ENCODE measurements at places on chromosomes 6 and 20. TPM values are rescaled to one million over a fixed set of nuclear protein-coding genes. Genes with fewer than 3 reads are reported as not detected.

The MDFI gene
- not detected for total RNA-seq

DNA sequence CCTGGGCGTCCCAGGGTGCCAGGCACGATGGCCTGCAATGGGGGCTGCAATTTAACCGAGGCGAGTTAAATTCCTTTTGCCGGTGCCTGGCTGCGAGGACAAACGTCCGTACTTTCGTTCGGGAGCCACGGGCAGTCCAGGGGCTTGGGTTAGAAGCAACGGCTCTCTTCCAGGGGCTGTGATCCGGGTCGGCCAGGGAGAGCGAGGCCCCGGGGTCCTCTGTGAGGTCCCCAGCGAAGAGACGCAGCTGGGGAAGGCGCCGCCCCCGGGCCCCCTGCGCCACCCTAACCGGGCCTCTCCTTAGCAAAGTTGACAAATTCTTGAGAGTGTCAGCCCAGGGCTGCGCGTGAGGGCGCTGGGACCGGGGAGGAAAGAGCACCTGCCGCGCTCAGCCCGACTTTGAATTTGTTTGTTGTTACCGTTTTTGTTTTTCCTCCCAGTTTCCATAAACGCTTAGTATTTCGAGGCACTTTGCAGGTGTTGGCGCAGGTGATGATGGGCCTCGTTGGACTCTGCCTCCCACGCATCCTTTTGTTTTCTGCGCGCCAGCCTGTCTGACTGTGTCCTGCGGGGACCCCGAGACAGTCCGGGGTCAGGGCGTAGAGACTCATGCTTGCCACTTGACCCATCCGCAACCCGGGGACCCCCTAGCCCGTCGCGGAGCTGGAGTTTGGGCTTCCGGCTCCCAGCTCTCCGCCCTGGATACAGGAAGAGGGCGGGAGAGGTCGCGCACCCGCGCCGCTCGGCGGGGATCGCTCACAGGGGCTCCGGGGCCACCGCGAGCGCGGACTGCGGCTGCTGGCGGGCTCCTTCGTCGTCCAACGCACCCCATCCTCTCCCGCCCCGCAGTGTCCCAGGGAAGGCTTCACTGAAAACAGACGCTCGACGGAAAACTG, 5.8 kb downstream of the OLIG3 start:
- DNase-seq: no peak

GRCh38 chr6:34146801-34147592, 1.1 kb upstream of the GRM4 start:
- no peak for DNase-seq

GRCh38 chr6:131096786-131097185, 33.7 kb upstream of the EPB41L2 start:
- no peak for DNase-seq

The POM121L2 gene
- not detected for total RNA-seq

DNA sequence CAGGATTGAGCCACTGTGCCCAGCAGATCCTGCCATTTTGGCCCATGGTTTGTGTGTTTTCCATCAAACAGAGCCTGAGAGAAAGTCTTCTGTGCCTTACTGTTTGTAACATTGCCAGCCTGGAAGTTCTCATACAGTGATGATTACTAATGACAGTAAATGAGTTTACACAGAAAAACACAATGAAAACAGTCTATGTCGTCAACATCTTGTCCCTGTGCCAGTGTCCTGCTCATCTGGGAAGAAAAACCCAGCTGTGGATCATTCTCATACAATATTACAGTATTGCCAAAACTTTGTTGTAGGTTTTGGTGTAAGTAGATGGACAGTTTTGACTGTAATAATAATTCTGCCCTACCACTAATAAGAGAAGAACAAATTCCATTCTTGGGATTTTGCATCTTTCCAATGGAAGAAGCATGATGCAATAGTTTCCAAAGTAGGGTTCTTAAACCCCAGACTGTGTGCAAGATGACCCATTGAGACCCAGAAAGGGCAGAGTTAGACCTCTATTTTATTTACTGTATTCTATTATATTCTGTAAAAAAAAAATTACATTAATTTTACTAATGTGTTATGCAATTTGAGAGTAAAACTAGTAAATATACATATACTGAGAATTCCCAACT, 135.0 kb upstream of the JARID2 start:
- no peak for DNase-seq

- no peak for DNase-seq
Measured at GRCh38 chr20:14715400-14715799, 378.0 kb upstream of the FLRT3 start.

DNA sequence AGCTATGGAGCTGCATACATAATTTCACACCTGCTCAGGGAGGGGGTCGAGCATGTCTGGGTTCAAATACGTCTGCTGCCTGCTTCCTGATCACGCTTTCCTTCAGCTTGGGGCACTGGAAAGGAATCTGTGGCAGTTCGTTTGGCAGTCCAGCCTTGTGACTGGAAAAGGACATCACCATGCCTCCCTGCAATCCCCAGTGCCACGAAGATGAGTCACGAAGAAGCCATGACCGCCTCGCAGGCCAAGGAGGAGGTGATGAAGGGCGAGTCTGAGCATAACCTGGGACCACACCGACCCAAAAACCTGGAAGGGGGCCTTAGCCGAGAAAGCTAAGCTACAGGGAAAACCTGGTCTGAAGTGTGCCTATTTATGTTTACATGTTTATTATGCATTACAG, 13.1 kb downstream of the JAG1 start:
- no peak for DNase-seq
